ENCODE measurements at places on chromosomes 16 and 17.

DNA sequence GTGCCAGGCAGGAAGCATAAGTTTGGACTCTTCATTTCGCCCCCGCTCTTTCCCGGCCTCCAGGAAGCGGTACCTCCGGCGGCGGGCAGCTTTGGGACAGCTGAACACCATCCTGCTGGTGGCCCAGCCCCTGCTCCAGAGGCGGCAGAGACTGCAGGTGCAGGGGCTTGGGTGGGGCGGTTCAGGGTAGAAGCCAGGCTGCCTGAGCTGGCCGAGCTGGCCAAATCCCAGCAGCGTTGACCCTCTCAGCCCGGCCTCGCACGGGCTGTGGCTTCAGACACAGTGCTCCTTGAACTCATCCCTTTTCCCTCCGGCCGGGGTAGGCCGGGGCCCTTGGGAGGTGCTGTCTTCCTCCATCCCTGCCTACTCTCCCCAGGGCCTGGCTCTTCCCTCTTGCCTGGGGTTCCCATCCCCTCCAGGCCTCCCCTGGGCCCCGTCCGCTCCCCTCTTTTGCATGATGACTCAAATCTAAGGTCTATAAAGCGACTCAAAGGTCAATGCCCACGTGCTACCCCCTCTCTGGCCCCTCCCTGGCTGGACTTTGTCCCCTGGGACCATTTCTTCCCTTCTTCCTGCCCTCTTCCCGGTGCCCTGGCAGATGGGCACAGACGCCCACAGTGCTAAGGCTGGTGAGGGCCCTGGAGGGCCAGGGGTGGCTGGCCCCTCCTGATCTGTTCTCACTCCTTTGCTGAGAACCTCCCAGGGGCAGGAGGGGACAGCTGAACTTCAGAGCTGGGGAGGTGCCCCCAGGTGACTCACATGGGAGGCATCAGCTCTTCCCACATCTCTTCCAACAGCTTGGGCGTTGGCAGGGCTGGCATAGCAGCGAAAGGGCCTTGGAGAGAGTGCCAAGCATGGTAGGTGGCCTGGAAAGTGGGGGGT is 22.7 kb downstream of the MYO15B start:
- DNase-seq = no peak

GRCh38 chr16:80300876-80301275 is 239.9 kb upstream of the DYNLRB2 start:
- DNase-seq = no peak

DNA sequence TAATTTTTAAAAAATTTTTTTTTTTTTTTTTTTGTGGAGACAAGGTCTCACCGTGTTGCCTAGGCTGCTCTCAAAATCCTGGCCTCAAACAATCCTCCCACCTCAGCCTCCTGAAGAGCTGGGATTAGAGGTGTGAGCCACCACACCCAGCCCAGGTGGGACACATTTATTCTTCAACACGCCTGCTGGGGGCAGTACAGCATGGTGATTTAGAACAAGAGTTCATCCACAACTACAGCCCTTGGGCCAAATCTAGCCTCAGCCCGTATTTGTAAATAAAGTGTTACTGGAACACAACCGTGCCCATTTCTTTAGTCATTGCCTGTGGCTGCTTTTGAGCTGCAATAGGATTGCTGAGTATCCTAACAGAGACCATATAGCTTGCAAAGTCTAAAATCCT is 92.8 kb downstream of the KATNIP start:
- no peak for DNase-seq

DNA sequence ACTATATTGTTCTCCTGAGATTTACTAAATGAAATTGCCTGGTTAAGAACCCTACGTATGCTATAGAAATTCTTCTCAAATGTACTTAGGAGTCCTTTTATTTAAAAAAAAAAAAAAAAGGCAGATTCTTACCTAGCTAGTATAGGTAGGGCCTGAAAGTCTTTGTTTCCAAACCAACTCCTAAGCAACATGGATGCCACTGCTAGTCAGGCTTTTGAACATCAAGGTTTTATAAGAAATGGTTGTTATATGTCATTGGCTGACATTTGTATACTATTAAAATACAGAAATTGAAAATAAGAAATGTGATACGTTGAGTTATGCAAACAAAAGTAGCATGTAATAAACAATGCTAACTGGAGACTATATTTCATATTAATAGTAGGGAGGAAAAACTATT is 1.2 kb downstream of the EVI2A start:
- no peak for DNase-seq

DNA sequence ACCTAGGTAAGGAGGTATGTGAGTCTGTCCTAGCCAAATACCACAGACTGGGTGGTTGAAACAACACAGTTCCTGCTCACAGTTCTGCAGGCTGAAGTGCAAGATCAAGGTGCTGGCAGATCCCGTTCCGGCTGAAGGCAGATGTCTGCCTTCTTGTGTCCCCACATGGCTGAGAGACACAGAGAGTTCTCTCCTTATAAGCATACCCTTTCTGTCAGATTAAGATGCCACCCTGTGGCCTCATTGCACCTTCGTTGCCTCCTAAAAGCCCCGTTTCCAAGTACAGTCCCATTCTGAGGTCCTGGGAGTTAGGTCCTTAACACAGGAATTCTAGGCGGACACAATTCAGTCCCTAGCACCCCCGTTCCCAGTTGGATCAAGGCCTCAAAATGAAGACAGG is 9.1 kb upstream of the TMEM11 start:
- no peak for DNase-seq

DNA sequence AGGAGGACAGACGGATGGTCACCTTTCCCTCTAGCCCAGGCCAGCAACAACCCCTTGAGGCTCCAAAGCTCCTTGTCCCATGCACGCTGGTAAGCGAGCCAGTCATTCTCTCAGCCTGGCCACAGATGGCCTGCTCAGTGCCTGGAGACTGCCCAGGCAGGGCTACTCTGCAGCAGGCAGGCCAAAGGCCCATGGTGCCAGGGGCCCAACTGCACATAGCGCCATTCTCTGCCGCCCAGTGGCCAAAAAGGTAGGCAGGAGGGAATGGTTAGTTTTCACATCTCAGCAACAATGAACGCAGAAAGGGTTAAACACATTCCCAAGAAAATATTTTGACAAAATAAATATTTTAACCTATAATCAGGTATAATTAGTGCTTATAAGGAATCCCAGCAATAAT is 7.7 kb upstream of the SREBF1 start:
- DNase-seq = no peak
